ENCODE measurements at places on chromosomes 3 and 15. TPM values are rescaled to one million over a fixed set of nuclear protein-coding genes. Genes with fewer than 3 reads are reported as not detected.

DNA sequence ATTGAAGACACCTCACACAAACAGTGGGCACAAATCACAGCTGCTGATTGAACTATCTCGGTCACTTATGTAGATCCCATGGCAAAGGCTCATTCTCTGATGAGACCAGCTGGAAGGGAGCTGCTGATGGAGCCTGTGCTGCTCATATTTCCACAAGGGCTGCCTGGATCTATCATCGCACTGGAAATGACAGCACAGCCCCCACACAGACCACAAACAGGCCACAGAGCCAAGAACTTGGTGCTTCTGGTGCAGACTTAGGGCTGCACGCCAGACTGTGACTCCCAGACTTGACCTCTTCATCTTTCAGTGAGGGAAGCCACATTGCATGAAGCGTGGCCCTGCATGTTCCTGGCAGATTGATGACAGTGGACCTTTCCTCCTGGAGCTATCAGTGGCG lies 197.6 kb downstream of the MINAR1 start:
- no peak for DNase-seq

GRCh38 chr3:151879679-151880415 lies 6.4 kb downstream of the SUCNR1 start:
- no peak for DNase-seq

DNA sequence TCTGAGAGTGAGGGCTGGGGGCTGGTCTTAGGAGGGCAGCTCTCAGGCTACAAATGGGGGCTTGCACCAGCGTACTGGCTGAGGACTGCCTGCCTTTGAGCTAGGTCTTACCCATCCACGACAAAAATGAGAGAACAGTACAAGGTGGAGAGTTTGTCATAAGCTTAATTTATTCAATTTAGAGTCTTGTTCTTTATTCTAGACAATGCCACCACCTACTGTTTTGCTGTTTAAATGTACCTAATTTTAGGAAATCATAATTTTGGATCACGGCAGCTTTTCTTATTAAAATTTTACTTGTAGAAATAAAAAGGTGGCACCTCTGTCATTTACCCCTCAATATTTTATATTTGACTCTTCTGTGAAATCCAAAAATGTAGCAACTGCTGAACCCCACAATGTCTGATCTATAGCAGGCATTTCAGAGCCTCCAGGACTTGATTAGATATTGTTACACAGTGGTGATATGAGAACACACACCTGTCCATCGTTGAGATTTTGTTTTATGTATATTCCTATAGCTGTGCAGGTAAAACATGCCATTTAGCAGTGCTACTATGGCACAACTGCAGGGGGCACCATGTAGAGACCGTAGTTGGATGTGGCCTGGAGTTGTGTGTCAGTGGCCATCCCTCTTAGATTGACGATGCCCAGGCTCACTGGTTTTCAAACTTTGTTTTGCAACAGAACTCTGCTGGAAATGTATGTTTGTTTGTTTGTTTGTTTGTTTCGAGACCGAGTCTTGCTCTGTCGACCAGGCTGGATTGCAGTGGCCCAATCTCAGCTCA lies 88.6 kb downstream of the SLCO3A1 start:
- peak; percentile 29 for DNase-seq

- no peak for DNase-seq
Observed at GRCh38 chr15:38748710-38749109, 184.1 kb upstream of the RASGRP1 start.

GRCh38 chr3:31615071-31615875 lies 82.5 kb downstream of the STT3B start:
- DNase-seq, result no peak

DNA sequence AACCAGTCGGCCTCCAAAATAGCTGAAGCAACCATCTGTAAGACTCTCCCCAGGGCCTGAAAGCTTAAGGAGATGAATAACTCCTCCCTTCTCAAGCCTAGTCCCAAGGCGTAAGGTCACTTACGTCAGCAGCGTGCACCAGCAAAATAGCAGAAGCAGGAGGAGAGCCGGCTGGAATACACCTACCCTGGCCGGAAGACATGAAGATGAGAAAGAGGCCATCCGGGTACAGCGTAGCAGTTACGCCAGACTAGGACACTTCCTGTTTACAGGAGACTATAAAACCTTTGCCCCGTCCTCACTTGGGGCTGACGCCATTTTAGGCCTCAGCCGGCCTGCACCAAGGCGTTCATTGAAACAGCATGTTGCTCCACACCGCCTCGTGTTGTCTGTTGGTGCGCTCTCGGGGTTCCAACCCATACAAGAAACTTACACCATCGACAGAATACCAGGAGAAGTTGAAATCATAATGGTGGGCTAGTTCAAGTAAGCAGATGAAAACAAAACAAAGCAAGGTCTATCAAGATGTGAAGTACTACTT lies 2.5 kb downstream of the CFAP92 start:
- no peak for DNase-seq

DNA sequence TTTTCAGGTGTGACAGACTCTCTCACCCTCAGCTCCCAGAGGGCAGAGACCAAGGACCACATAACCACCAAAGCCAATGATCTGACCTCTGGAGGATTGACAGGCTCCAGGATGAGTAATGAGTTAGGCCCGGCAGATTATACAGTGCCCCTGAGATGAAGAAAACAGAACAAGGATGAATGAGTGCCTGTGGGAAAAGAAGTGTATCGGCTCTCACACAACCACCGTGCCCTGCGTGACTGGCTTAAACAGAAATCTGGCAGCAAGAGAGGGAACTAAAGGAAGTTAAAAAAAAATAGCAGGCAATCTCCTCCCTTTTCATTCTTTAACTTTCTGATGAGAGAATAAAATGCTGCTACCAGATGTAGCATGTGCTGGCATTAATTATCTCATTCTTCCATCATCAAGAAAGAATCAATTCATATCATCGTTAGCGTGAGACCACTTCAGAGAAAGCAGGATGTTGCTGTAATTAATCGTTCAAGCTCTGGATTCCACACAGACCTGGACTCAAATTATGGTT lies 227.5 kb upstream of the COL8A1 start:
- DNase-seq, result no peak

- DNase-seq, result no peak
Observed at GRCh38 chr15:63110428-63111026, 11.1 kb upstream of the LACTB start.

The RASGRP1 gene
- total RNA-seq, result not detected

Data from G401 (cell line).